ENCODE measurements at places on chromosomes 7 and 10. TPM values are rescaled to one million over a fixed set of nuclear protein-coding genes. Genes with fewer than 3 reads are reported as not detected.
A peak's percentile ranks its signal among the peaks of the same experiment; 100 is the strongest.

Gene SLC18A2
- 0.23 TPM for polyA plus RNA-seq

Gene CALHM3
- polyA plus RNA-seq: not detected

Gene MSMB
- polyA plus RNA-seq: not detected

DNA sequence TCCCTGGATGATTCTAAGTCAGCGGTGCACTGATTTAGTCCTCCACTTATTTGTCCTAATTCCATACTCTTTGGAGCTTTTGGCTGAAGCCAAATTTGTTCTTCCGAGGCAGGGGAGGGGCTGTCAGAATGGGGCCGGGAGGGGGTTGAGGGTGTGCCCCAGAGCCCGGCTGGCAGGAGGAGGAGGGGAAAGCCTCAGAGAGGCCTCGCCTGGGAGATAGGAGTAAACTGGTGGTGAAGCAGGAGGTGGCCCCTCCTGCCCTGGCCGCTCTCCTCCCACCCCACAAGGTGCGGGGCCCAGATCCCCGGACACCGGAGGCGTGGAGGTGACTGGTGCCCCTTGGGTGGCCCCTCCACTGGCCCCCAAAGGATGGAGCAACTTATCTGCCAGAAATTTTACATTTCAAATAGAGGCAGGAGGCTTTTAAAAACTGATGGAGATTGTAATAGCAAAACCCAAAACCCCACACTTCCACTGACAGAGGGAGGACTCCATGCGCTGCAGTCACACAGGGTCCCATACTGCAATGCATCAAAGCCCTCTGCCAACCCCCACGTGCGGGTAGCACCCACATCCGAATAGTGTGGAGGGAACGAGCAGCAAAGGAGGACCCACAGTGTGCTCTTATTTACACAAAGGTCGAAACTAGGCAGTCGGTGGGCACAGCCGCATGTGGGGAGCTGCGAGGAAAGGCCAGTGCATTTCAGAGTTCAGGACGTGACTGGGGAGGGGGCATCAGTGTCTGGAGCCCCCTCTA, 61.9 kb downstream of the CAMK2B start:
- no peak for DNase-seq

DNA sequence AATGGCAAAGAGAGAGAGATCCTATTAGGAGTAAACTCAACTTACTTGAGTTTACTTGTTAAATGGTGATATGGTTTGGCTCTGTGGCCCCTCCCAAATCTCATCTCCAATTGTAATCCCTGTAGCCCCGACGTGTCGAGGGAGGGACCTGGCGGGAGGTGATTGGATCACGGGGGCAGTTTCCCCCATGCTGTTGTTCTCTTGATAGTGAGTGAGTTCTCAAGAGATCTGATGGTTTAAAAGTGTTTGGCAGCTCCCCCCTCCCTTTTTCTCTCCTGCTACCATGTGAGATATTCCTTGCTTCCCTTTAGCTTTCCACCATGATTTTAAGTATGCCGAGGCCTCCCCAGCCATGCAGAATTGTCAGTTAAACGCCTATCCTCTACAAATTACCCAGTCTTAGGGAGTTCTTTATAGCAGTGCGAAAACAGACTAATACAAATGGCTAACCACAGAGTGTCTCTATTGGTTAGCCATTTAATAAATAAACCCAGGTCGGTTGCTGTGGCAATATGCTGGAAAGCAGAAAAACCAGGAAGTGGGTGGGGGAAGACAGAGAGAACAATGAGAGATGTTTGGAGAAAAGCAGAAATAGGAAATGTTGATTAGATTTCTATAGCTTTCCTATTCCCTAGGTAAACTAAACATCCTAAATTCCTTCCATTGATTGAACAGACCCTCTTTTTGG, 3.0 kb upstream of the STMP1 start:
- no peak for DNase-seq

DNA sequence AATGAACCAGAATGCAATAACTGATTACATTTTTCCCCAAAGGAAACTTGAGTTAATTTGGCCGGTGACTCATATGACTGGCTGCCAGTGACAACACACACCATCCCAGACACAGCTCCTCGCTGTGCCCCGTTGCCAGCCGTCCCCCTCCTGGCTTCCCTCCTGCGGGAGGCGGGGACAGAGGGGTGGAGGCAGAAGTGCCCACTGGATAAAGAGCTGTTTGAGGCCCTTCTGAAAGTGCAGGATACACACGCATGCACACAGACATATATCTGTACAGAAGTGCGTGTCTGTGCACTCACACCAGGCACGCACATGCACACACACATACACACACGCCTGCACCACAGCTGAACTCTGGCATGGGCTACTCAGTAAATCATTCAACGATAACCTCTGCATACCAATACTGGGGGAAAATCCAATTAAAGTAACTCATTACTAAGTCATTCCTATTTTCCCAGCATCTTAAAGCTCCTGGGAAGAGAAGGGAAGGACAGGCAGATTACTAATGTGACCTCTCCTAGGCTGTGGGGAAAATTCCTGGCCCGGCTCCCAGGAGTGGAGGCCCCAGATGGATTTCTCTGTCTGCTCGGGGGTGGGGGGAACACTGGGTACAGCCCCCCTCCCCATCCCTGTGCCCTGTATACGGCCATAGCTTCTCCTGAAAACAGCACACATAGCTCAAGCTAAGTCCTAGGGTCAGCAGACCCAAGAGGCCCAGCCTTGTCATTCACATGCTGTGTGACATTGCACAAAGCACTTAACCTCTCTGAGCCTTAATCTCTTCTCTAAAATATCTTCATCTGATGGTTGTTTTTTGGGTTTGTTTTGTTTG, 52.3 kb upstream of the MYL10 start:
- DNase-seq: peak; percentile 47

DNA sequence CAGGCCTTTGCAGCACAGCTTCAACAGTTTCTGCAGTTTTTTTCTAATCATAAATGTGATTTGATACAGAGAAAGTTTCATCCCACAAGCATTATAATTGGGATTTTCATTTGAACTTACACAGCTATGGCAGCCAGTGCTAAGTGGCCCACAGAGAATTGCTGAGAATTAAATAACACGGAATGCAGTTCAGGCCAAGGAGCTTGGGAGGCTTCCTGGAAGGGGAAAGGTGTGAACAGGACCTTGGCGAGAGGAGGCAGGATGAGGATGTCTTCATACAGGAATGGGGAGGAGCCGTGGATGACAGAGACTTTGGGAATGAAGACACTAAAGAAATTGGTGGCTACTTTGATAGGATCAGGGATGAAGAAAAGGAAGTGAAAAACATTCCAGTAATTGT, 95.3 kb downstream of the ZNF22 start:
- no peak for DNase-seq

- no peak for DNase-seq
Observed at GRCh38 chr7:147912946-147913638, 677.5 kb upstream of the C7orf33 start.

DNA sequence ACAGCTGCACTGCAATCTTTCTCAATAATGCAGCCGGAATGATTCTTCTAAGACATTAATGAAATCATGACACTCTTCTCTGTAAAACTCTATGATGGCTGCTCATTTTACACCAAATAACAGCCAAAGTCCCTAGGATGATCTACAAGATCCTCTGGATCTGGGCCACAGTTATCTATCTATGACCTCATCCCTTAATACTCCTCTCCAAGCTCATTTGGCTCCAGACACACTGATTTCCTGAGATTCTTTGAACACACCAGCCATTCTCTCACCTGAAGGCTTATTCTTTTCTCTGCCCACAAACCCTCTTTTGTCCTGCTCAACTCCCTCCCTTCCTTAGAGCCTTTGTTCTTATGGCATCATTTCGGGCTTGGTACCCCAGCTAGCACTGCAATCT, 577.4 kb upstream of the ANKRD30A start:
- DNase-seq: no peak

- DNase-seq: no peak
Observed at GRCh38 chr10:98694883-98695282, 248.1 kb upstream of the HPS1 start.

DNA sequence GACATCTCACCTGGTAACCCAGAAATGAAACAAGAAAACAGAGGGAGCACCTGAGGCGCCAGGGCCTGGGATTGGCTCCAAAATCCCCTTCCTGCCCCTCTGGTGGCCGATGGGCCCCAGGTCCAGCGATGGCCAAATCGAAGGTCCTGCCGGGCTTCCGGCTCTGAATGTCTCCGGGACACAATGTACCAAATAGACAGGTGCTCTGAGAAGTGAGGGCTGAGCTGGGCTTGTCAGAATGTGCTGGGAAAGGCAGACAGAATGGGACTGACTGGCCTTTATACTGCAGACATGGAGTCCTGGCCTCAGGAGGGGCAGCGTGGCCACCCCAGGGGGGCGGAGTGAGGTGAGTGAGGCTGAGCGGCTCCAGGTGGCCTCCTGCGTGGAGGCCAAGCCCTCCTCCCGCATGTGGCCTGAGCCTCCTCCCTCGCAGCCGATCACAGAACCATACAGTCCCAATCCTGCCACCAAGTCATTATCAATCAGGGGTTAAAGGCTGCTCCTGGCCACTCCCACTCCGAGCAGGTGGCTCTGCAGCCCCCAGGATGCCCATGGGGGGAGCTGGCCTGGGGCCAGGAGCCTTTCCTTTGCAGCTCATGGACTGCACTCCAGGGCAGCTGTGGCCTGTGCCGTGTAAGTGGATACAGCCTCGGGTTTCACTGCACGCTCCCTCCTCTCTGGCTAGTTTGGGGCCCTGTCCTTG, 185.5 kb downstream of the ADARB2 start:
- peak; percentile 29 for DNase-seq

DNA sequence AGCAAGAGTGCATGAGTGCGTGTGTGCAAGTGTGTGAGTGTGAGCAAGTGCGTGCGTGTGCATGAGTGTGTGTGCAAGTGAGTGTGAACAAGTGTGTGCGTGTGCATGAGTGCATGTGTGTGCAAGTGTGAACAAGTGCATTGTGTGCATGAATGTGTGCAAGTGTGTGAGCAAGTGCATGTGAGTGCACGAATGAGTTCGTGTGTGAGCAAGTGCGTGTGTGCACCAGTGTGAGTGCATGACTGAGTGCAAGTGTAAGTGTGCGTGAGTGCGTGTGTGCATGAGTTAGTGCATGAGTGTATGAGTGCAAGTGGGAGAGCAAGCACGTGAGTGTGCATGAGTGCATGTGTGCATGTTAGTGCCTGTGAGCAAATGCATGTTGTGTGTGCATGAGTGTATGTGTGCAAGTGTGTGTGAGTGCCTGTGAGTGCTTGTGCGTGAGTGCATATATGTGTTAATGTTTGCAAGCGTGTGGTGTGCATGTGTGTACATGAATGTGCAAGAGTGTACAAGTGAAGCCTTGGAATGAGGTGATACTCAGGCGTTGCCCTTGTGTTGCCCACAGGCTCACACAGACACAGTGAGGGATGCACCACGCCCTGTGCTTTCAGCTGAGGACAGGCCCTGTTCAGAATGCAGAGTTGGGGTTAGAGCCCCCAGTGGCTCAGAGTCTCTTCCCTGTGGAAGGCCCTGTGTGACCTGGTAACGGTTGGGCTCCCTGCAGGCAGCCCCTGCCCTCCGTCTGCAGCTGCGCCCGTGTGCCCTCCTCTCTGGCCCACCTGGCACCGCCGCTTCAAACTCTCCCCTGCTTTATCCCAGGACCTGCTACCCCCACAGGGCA, 97.1 kb downstream of the NKX6-2 start:
- peak; percentile 12 for DNase-seq

- peak; percentile 39 for DNase-seq
Observed at GRCh38 chr7:12431886-12432556, 28.4 kb upstream of the VWDE start.

Data from left lung (tissue), 14 donors.